ENCODE measurements at places on chromosomes 16 and 17.

DNA sequence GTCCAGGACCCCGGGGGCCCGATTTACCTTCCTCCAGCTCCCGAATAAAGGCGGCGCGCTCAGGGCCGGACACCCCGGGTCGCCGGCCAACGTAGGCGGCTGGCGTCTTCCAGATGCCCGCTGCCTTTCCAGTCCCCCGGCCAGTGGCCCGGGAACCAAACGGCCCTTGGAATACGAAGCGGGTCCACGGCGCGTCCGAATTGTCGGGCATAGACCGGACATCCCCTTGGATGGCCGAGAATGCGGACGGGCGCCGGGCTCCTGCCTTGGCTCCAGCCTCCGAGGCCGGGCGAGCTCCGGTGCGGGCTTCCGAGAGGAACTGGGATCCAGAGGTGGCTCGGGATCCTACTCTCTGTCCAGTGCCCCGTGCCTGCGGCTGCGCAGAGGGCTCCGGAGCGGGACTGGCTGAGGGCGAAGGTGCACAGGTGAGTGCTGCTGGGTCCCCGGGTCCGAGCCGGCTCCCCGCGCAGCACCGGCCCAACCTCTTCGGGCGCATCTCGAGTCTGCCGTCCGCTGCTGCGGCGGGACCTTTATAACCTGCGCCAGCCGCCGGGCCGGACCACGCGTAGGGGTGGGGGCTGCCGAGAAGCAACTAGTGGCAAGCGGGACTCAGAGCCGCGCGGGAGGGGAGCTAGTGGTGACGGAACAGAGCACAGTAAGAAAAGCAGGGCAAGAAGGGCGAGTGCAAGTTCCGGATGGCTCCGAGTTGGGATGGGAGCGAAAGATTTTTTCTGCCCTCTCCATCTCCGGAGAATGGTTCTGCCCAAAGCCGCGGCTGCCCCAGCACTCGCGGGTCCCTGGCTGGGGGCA is at the start of gene HAP1:
HAP1 (minus strand) TSS at position 505 of the 810 bp plus-strand sequence; CDS start at position 496, 9 bp downstream.
- DNase-seq = no peak

DNA sequence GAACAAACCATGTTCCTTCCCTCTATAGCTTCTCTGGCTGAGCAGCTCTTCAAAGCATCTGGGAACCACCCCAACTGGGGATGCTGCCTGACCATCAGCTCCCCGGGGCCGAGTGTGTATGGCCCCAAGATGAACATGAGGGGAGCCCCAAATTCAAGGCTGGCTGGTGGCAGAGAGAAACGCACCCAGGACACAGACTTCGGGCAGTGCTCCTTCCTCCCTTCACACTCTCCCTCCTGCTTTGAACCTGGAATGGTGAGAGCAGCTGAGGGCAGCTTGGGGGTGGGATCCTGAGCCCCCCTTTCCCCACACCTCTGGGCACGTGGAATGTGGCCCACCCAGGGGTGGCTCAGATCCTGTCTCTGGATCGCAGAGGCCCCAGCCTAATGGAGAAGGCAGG is 17.2 kb downstream of the TLE7 start:
- no peak for DNase-seq

- DNase-seq = no peak
Measured at GRCh38 chr16:77271532-77272426, 72.6 kb downstream of the SYCE1L start.

DNA sequence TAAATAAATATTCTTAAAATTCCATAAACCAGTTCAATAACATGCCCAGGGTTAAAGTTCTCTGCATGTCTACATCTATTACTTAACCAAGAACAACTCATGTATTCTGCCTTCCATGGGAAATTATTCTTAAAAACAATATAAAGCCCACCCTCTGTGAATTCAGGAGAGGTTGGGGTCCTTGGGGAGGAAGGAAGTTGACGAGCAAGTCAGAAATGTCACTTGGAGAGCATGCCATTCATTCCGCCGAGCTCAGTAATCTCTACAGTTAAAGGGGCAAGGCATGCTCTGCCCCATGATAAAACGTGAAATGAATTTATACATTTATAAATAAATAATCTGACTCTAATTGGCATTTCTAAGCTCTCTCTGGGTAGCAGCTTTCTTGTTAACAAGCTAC is 405.1 kb downstream of the TOX3 start:
- no peak for DNase-seq

DNA sequence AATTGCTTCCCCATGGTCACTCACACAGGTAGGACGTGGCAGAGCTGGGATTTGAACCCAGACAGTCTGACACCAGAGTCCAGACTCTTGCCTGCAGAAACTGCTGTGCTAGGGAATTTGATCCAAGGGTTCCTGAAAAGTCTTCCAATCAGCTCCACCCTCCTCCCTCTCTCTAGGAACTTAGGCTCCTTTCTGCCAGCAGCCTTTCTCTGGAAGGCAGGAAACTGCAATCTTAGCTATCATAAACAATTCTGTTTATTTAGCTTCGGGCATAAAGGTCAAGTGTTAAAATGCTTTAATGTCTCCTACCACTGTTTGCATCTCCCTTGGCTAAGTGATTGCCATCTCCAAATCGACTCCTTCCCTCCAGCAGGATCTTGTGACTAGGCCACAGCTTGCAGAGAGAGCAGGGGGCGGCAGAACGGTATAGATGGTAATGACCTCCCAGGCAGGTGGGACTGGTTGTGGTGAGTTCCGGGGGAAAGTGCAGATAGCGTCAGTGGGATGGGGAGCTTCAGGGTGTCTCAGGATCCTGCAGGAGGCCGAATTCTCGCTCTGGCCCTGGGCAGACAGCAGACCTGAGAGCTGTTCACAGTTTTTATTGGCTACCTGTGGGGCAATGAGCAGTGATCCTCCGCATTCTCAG is 882.4 kb upstream of the EEF2KMT start:
- no peak for DNase-seq

DNA sequence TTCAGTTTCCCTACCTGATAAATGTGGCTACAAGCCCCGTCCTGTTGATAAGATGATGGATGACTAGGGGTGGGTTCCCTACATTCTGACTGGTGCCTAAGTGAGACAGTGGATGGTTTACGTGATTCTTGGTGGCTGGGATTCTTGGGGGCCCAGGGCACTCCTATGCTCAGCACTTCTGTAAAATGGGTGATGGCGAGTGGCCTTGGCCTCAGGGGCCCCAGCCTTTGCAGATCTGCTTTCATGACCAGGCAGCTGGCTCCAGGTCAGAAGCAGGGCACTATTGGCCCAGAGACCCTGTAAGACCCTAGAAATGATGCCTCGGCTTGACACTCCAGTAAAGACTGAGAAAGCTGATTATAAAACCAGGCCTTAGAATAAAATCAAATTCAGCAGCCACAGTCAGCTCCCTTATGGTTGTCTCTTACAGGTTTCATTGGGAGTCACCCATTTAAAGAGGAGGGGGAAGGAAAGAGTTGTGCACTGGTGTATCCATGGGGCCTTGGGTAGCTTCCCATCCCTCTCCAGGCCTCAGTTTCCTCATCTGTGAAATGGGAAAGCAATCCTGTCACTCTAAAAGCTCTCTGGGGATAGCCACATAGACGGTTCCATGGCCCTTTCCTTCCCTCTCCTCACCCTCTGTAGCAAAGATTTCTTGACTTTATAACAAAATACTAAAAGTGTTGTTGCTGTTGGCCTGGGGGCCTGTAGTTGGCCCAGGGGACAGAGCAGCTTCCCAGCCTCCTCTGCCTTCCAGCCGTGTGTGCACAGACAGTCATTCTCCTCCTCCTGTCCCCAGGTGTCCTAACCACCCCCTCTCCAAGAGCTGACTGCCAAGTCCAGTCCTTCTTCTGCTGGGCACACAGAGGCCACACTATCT is 1.2 kb downstream of the SNX20 start:
- no peak for DNase-seq

- DNase-seq = peak; percentile 15
Measured at GRCh38 chr17:78797691-78798585, 15.9 kb upstream of the CYTH1 start.

DNA sequence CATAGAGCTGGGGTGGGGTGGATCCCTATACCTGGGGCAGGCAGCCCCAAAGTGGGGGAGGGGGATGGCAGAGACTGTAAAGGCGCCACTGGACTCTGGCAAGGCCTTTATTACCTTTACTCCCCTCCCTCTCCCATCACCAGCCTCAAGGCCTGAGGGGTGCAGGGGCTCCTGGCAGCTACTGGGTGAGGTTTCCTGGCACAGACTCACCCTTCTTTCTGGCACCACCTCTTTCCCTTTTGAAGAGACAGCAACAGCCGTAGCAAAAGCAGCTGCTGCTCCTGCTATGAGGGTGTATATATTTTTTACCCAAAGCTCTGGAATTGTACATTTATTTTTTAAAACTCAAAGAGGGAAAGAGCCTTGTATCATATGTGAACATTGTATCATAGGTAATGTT is 17.6 kb downstream of the RAPGEFL1 start:
- DNase-seq = no peak

DNA sequence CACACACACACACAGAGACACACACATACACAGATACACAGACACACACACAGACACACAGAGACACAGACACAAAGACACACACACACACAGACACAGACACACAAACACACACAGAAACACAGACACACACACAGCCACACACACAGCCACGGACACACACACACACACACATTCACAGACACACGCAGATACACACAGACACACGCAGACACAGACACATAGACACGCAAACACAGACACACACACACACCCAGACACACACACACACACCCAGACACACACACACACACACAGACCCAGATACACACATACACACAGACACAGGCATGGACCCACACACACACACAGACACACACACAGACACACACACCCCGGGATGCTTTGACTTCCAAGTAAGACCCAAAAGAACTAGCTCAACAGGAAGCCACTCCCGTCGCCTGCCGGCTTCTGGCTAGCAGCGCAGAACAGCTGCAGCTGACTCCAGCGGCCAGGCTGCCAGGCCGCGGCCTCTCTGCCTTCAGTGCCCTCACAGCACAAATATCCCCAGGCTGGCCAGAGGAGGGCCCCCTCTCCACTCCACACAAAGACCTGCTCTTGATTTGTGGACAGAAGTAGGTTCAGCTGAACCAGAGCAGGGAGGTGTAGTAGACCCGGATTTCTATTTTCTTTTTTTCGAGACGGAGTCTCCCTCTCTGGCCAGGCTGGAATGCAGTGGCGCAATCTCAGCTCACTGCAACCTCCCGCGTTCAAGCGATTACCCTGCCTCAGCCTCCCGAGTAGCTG is 6.0 kb upstream of the CHRNE start:
- peak; percentile 93 for DNase-seq

DNA sequence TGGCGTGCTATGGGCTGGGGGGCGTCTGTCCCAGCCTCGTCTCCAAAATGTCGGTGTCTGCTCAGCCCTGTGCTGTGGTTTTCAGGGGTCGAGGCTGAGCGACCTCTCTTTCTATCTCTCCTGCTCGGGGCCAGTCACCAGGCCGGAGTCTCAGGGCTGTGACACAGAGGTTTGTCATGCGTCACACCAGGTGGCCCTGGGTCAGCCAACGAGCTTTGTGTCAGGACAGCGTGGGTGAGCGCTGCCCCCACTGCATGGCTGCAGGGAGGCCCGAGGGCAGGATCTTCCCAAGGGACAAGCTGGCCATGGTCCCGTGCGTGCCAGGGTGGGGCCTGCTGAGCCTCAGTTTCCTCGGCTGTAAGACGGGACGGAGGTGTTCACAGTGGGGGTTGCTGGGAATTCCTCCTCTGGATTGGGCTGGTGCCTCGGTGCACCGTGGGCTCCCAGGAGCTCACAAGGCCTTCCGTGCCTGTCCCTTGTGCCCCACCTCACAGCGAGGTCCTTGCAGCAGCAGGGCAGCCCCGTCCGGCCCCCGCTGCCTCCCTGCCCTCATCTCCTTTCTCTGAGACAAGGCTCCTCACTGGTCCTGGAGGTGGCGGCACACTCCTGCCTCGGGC is 50.5 kb downstream of the CBFA2T3 start:
- no peak for DNase-seq

Data from fibroblast of mammary gland (primary cell).